ENCODE measurements at places on chromosomes 16 and 17.

- DNase-seq = no peak
These were observed 9.4 kb upstream of the C17orf113 start for GRCh38 chr17:42059815-42060214.

GRCh38 chr16:48280546-48280945 is 33.2 kb upstream of the ABCC11 start:
- no peak for DNase-seq

DNA sequence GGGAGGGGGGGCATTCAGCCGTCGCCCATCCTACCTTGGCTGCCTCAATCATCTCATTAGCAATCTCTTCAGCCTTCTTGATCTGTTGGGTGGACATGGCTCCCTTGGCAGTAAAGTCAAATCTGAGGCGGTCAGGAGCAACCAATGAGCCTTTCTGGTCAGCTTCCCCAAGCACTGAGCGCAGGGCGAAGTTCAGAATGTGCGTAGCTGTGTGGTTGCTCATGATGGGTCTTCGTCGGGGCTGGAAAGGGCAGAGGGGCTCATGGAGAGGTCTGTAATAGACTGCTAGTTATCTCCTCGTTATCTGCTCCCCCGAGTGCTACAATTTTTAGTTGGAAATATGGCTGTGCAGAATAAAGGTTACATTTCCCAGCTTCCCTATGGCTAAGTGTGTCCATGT is 7.2 kb upstream of the EXOSC6 start:
- DNase-seq = no peak

DNA sequence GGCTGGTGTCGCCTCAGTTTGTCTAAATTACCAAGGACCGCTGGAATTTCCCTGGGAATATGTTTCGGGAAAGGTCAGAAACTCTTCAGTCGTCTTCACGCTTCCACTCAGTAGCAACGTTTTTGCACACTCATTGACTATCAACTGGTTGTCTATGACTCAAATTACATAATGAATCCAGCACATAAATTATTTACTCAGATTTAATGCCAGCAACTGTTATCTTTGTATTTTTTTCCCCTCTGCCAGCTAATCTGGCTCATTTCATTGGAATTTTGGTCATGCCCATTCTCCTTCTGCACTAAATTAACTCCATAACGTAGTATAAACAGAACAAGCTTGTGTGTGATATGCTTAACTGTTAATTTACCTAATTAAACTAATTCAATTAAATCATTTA is 372.7 kb upstream of the ZFHX3 start:
- no peak for DNase-seq

GRCh38 chr17:56978441-56979090 is 635 bp downstream of the SCPEP1 start:
- peak; percentile 47 for DNase-seq

DNA sequence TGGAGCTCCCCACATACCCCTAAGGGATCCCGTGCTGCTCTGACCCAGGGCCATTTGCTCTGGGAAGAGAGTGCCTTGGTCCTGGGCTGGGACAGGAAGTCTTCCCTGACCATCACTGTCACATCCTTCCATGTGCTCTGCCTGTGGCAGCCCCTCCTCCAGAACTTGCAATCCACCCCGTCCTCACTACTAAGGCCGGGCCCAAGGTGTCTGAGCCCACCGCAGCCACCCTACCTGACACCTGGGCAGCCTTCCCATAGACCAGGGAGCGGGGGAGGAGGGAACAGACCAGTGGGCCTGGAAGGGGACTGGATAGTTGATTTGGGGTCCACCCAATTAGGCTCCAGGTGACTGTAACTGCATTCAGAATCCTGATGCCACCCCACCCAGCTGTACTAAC is 117.5 kb upstream of the CRHR1 start:
- no peak for DNase-seq

DNA sequence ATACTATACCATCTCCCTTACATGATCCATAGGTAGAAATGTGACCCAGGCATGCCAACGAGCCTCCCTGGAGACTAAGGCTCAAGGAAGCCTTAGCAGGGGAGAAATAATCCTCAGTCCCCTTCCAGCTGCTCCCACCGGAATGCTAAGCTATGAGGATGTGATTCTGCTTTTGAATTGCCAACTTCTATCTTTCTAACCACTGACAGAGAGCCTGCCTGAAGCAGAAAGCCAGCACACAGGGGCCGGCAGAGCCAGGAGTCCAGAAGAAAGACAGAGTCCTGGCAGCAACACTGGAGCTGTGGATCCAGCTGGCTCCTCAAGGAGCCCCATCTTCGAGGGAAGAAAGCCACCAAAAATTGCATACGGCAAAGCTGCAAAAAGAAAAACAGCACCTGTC is 579.6 kb upstream of the CDH5 start:
- no peak for DNase-seq

GRCh38 chr17:76131692-76132573 is 9.1 kb downstream of the FOXJ1 start:
- no peak for DNase-seq

- no peak for DNase-seq
These were observed 12.0 kb upstream of the USP32 start for GRCh38 chr17:60403962-60404361.

GRCh38 chr17:47243737-47244598 is 9.7 kb upstream of the ITGB3 start:
- no peak for DNase-seq

DNA sequence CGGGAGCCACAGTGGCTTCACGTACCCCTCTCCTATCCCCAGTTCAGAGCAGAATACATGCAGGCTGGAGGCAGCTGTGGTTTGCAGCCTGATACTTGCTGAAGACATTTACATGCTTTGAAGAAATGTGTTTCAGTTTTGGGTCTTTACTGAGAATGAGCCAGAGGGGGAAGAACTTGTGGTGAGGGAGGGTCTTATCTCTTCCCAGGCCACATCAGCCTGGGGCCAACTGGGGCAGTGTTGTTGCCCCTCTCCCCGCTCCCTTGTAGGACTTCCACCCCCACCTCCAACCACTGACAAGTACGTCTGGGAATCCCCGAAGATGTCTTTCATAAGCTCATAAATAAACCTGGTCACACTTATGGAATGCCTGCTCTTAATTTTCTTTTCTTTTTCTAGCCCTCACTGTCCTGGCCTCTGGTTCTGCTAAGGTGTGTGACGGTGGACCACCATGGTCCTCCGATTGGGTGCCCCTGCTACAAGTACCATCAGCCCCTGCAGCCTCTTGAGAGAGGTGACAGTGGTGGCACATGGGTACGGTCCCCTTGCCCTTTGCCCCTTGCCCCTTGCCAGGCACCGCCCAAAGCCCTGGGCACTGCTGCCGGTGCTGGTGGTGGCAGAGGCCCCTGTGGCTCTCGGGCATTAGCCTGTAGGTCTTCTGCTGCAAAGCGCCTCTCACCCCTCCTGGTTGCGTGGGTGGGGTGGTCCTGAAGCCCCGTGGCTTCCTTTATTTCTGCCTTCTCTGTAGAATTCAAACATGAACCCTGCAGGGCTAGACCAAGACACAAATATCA is 144.8 kb upstream of the RPH3AL start:
- peak; percentile 41 for DNase-seq

- peak; percentile 77 for DNase-seq
These were observed 37.7 kb downstream of the RNF135 start for GRCh38 chr17:31008374-31009041.

DNA sequence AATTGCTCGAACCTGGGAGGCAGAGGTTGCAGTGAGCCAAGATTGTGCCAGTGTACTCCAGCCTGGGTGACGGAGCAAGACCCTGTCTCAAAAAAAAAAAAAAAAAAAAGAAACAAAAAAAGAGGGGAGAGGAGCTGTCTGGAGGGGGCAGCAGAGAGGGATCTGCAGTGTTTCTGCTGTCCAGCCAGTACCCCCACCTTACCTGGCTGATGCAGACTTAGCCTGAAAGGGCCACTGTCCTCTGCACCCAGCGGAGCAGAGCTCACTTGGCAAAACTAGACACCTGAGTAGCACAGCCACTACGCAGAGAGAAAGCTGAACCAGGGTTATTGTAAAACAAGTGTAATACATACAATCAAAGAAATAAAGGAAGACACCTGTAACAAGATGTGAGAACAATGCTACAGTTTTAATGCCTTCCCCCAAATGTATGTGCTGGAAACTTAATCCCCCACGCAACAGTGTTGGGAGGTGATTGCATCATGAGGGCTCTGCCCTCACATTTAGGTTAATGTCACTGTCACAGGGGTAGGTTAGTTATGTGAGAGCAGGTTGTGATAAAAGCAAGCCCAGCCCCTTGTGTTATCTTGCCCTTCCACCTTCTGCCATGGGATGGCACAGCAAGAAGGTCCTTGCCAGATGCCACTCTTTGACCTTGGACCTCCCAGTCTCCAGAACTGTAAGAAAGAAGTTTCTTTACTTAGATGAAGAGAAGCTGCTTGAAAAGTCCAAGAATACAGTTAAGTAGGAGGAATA is 211.2 kb downstream of the RPTOR start:
- DNase-seq = no peak

DNA sequence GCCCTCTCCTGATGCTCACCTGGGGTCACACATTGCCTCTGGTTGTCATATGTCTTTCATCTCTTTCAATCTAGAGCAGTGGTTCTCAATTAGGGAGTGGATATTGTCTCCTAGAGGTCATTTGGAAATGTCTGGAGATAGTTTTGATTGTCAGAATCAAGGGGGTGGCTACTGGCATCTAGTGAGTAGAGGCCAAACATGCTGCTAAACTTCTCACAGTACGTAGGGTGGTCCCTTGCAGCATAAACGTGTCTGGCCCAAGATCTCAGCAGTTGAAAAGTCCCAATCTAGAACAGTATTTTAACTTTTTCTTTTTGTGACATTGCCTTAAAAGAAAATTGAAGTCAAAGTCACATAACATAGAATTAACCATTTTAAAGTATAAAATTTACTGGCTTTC is 30.5 kb upstream of the SLC5A10 start:
- no peak for DNase-seq

GRCh38 chr16:53131050-53131362 is 76.2 kb downstream of the CHD9 start:
- no peak for DNase-seq

DNA sequence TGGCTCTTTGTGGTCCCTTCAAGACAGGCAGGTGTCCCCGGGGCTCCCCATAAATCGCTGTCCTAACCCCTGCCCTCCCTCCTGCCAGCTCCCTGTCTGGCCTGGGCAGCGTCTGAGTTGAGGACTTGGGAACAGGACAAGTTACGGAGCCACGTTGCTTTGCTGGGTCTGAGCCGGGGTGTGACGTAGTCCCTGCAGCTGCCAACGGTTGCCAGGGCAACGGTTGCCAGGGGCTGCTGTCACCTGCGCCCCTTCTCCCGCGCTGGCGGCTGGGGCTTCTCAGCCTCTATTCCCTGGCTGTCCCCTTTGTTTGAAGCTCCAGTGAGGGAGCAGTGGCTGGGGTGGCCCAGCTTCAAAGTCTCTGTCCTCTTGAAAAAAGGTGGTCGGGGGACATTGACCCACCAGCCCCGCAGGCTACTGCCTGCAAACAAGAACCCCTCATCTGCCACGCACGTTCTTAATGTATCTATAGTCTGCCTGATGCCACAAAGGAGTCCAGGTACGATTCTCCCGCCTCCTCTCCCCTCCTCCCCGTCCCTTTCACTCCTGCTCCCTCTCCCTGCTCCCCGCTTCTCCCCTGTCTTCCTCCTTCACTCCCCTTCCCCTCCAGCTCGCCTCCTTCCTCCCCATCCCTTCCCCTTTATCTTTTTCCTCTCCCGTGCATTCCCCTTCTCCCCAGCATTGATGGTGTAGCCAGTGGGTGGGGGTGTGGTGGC is 10.9 kb downstream of the ADGRG1 start:
- no peak for DNase-seq

- no peak for DNase-seq
These were observed 14.5 kb upstream of the ADORA2B start for GRCh38 chr17:15930426-15930825.

GRCh38 chr17:79517827-79518584 is 92.8 kb downstream of the RBFOX3 start:
- no peak for DNase-seq

DNA sequence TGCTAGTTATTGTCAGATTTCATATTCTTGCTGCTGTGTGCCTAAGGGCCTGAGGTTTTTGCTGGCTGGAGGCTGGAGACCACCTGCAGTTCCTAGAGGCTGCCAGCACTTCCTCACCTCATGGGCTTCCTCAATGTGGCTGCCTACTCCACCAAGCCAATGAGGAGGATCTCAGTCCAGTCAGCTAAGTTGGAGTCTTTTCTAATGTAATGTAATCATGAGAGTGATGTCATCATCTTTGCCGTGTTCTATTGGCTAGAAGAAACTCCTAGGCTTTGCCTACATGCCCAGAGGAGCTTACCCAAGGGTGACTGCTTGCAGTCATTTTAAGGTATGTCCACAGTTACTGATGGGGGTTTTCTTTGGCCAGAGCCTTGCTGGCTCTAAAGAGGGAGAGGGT is 53.0 kb downstream of the SOCS3 start:
- no peak for DNase-seq

GRCh38 chr16:11916524-11917285 is 949 bp upstream of the GSPT1 start:
- no peak for DNase-seq

GRCh38 chr17:32931686-32932085 is 3.7 kb downstream of the TMEM98 start:
- no peak for DNase-seq

DNA sequence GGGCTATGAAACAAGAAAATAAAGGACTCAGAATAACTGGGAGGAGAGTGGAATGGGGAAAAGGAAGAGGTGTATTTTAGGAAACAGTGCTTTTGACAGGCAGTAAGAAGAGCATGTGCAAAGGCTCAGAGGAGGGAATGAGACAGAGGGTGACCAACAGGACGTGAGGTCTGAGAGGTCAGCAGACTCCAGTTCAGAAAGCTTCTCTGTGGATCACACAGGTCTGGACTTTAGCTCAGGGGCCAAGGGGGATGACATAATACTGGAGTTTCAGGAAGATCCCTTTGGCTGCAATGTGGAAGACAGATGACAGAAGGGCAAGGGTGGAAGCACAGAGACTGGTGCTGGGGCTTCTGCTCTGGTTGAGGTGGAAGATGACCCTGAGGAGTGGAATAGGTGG is 489.9 kb upstream of the CDH5 start:
- no peak for DNase-seq

- no peak for DNase-seq
These were observed 26.9 kb downstream of the ATAD5 start for GRCh38 chr17:30858556-30859250.

DNA sequence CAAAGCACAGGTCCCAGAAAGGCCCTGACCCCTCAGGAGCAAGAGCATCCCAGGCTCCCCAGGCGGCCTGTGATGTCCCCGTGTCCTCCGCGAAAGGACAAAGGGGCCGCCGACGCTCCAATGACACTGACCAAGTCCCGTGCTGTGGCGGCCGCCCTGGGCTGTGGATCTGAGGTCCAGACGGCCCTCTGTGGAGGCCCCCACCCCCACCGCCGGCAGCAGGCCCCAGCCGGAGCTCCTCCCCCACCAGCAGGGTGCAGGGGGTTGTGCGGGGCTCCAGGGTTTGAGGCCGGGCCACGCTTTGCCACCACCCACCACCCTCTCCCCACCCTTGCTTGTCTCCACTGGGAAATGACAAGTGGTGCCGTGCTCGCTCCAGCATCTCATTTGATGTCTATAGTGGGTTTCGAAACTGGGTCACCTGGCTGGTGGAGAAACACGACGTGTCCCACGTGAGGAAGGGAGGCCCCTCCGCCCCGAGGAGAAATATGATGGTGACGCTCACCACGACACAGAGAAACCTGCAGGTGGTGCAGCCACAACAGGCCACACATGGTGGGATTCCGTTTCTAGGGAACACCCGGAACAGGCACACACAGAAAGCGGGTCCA is 31.2 kb upstream of the ZNF469 start:
- DNase-seq = no peak
